ENCODE measurements at places on chromosomes 3 and 15. TPM values are rescaled to one million over a fixed set of nuclear protein-coding genes. Genes with fewer than 3 reads are reported as not detected.

DNA sequence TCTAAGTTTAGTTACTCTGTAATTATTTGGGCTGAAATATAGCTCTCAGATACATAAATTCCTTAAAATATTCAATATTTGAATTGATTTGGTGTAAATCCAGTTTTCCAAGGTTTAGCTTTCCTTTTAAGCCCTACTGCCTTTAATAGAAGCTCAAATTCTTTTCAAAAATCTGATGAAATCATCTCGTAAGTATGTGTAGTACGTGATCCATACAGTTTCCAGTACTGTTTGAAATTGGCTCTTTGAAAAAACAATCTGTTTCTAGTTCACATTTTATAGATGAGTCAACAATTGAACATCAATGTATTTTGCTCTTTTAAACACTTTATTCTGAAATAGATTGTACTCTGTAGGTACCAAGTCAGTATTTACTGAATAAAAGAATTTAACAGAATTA is 84.2 kb downstream of the LRRC49 start:
- H3K4me1 ChIP-seq, result peaks cover 5% of the 10 kb centered on the region
- no peak overlapping the region for H3K27ac ChIP-seq
- H3K36me3 ChIP-seq, result no peaks in the 10 kb centered on the region
- no peaks in the 10 kb centered on the region for H3K27me3 ChIP-seq
- no peak for DNase-seq
- H3K4me3 ChIP-seq, result no peak overlapping the region

DNA sequence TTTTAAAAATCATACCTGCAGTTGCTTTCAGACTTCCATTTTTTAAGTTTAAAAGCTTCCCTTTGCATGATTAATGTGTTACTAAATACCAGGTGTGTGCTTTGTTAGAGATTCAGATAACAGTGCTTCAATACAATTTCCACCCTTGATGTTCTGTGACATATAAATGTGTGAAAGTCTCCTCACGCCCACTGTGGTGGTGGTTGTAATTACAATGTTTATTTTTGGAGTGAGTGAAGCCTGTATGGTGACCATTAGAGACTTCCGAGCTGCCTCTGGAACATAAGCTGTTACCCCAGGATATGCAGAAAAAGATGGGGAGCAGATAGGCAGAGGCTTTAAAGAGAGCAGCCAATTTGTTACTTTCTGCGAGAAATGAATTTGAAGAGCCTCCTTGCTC is 57.2 kb downstream of the P3H2 start:
- no peaks in the 10 kb centered on the region for H3K27me3 ChIP-seq
- DNase-seq, result no peak
- H3K4me3 ChIP-seq, result no peak overlapping the region
- H3K27ac ChIP-seq, result no peak overlapping the region
- H3K36me3 ChIP-seq, result no peaks in the 10 kb centered on the region
- no peaks in the 10 kb centered on the region for H3K4me1 ChIP-seq

GRCh38 chr15:78906316-78906620 is 33.6 kb downstream of the MORF4L1 start:
- H3K4me1 ChIP-seq, result peaks cover 11% of the 10 kb centered on the region
- no peak for DNase-seq
- no peak overlapping the region for H3K4me3 ChIP-seq
- H3K27me3 ChIP-seq, result no peaks in the 10 kb centered on the region

DNA sequence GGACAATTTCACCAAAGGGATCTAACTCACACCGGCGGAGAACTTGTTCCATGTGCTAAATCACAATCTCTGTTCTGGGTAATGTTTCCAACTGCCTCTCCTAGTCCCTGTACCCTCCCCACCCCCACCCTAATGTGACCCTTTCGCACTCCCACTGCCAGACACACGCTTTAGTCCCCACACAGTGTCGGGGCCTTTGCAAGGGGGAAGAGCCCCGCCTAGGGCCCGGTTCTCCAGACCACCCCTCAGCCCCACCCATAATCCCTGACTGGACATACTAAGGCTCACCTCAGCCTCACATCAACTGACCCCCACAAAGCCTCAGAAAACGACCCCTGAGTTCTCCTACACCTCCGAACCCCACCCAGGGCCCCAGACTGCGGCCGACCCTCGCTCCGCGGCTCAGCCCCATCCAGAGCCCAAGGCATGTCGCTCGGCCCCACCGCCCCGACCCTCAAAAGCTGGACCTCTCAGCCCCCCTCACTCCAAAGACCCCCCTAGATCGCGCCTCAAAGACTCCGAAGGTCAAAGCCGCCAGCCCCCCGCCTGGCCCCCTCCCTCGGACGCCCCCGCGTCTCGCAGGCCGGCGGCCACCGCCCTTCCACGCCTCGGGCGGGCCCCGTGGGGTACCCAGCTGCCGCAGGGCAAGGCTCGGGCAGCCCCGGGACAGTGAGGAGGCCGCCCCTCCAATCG is 72.0 kb upstream of the MAP4 start:
- no peaks in the 10 kb centered on the region for H3K36me3 ChIP-seq
- peak overlapping the region; percentile 92 for H3K4me3 ChIP-seq
- H3K27me3 ChIP-seq, result no peaks in the 10 kb centered on the region
- H3K27ac ChIP-seq, result peak overlapping the region; percentile 98
- peaks cover 28% of the 10 kb centered on the region for H3K4me1 ChIP-seq

DNA sequence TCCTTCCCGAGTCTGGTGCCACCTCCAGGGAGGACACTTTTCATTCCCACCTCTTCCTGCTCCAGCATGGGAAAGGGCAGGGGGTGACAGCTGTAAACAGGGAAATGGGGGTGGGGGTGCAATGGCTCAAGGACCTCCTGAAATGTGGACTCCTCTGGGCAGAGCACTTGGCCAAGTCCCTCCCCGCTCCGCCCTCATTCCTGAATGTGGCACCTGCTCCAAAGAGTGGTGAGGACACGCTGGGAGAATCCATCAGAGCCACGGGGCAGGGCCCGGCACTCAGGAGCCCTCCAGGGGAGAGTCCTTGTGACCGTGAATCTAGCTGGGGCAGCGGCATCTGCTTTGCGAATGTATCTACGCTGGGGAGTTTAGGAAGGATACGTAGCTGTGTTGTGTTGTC is 11.1 kb upstream of the LINGO1 start:
- H3K27me3 ChIP-seq, result no peaks in the 10 kb centered on the region
- no peak for DNase-seq
- no peak overlapping the region for H3K4me3 ChIP-seq
- H3K4me1 ChIP-seq, result no peaks in the 10 kb centered on the region
- H3K27ac ChIP-seq, result no peak overlapping the region

- peak overlapping the region; percentile 100 for H3K27ac ChIP-seq
- H3K4me3 ChIP-seq, result peak overlapping the region; percentile 86
- no peaks in the 10 kb centered on the region for H3K36me3 ChIP-seq
- no peaks in the 10 kb centered on the region for H3K27me3 ChIP-seq
Observed at GRCh38 chr3:141876891-141877621, 613 bp downstream of the ATP1B3 start.

GRCh38 chr3:171472552-171472951 is 12.3 kb upstream of the TNIK start:
- H3K27ac ChIP-seq, result no peak overlapping the region
- no peak for DNase-seq
- no peak overlapping the region for H3K4me3 ChIP-seq
- no peaks in the 10 kb centered on the region for H3K36me3 ChIP-seq

- peaks cover 17% of the 10 kb centered on the region for H3K4me1 ChIP-seq
- H3K27ac ChIP-seq, result no peak overlapping the region
- no peak overlapping the region for H3K4me3 ChIP-seq
- H3K36me3 ChIP-seq, result no peaks in the 10 kb centered on the region
- no peak for DNase-seq
Observed at GRCh38 chr3:114879059-114880031, 267.7 kb downstream of the ZBTB20 start.

DNA sequence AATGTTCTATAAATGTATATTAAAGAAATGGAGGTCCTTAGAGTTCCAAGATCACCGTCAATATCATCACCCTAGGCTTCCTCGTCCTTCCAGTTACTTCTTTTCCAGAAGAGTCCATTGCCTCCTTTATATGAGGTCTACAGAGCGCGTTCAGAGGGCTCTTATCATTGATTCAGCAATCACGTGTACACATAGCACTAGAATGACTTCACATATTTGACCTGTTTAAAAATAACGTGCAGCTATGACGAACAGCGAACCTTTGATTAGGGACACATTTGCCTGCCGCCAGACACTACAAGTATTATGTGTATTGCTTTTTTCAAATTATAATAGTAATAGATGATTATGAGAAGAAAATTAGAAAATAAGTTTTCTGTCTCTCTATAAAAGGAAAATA is 26.0 kb downstream of the IGF1R start:
- DNase-seq, result no peak
- H3K4me3 ChIP-seq, result no peak overlapping the region
- H3K27me3 ChIP-seq, result no peaks in the 10 kb centered on the region
- no peaks in the 10 kb centered on the region for H3K36me3 ChIP-seq

- H3K27me3 ChIP-seq, result no peaks in the 10 kb centered on the region
- no peaks in the 10 kb centered on the region for H3K4me1 ChIP-seq
- H3K36me3 ChIP-seq, result no peaks in the 10 kb centered on the region
- H3K27ac ChIP-seq, result no peak overlapping the region
Observed at GRCh38 chr15:30865257-30865656, 38.5 kb upstream of the FAN1 start.

DNA sequence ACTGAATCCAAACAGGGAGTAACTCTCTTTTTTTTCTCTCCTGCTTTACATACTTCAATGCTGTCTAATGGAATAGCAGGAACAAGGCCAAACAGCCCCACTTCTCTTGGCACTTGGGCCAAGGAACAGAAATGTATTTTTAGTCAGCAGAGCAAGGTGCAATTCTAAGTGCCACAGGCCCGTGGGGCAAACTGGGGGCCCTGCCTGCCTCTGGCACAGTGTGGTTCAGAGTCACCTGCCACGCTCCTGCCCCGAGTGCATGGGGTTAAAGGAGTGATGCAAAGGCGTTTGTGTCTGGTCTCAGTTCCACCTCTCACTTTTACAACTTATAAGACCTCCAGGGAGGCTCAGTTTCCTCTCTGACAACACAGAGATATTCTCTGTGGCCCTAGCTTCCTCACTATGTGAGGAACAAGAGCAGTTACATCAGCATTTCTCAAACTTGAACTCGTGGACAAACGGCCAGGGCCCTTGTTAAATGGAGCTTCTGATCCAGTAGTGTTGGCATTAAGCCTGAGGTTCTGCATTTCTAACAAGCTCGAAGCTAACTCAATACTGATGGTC is 51.3 kb downstream of the LRIG1 start:
- H3K27me3 ChIP-seq, result no peaks in the 10 kb centered on the region
- peak overlapping the region; percentile 82 for H3K27ac ChIP-seq
- H3K36me3 ChIP-seq, result no peaks in the 10 kb centered on the region
- DNase-seq, result no peak
- peaks cover 52% of the 10 kb centered on the region for H3K4me1 ChIP-seq

GRCh38 chr3:125117631-125118191 is 61.9 kb upstream of the HEG1 start:
- no peak for DNase-seq
- no peak overlapping the region for H3K4me3 ChIP-seq
- H3K36me3 ChIP-seq, result no peaks in the 10 kb centered on the region
- peaks cover 65% of the 10 kb centered on the region for H3K4me1 ChIP-seq
- H3K27me3 ChIP-seq, result no peaks in the 10 kb centered on the region

- no peak overlapping the region for H3K27ac ChIP-seq
- H3K4me1 ChIP-seq, result no peaks in the 10 kb centered on the region
- no peak overlapping the region for H3K4me3 ChIP-seq
- H3K36me3 ChIP-seq, result no peaks in the 10 kb centered on the region
- DNase-seq, result no peak
- no peaks in the 10 kb centered on the region for H3K27me3 ChIP-seq
Observed at GRCh38 chr15:25909325-25909724, 46.2 kb upstream of the ATP10A start.

DNA sequence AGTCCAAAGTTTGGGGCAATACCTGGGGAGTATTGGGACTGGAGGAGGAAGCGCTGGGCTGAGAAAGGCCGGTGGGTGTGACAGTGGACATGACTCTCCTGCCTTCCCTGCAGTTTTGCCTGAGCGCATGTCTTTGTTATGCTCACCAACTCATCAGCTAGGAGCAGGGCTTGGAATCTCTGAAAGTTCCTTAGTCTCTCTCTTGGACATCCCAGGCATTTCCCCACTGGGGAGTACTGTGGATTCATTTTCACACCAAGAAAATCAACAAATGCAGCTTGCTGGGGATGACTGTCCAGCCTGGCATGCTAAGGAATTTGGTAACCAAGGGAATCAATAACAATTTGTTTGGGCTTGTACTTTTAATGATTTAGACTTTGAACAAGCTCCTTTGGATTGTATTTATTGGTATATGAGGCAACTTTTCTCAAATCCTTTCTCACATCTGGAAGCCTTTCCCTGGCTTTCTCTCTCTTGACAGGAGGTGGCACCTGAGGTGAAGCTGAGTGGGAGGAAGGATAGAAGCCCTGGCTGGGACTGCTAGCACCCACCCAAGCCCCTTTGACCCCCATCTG is 48.5 kb upstream of the CHST2 start:
- DNase-seq, result no peak
- no peak overlapping the region for H3K4me3 ChIP-seq
- no peaks in the 10 kb centered on the region for H3K4me1 ChIP-seq
- no peak overlapping the region for H3K27ac ChIP-seq
- H3K27me3 ChIP-seq, result no peaks in the 10 kb centered on the region

GRCh38 chr3:3189961-3190360 is 10.5 kb upstream of the CRBN start:
- no peaks in the 10 kb centered on the region for H3K4me1 ChIP-seq
- H3K36me3 ChIP-seq, result no peaks in the 10 kb centered on the region
- no peak for DNase-seq
- no peaks in the 10 kb centered on the region for H3K27me3 ChIP-seq
- no peak overlapping the region for H3K27ac ChIP-seq
- H3K4me3 ChIP-seq, result no peak overlapping the region

DNA sequence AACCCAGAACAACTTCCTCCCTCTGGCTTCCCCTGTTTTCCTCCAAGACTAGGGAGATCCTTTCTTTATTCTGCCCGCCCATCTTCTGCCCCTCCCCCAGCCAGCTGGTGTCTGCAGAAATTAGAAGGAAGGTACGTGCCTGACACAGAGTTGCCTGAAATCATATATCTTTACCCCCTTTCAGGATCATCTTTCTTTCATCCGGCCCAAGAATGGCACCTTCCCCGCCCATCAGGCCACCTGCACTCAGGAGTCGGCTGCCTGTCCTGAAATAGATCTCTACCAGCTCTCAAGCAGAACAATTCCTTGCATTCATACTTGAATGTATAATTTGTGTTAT is 133.7 kb downstream of the VGLL4 start:
- peaks cover 49% of the 10 kb centered on the region for H3K4me1 ChIP-seq
- H3K4me3 ChIP-seq, result no peak overlapping the region
- no peaks in the 10 kb centered on the region for H3K36me3 ChIP-seq
- DNase-seq, result no peak
- H3K27ac ChIP-seq, result peak overlapping the region; percentile 71

Gene IL16
- total RNA-seq, result 5.5 TPM

Gene CSPG4
- total RNA-seq, result 13.4 TPM

Gene RTP2
- total RNA-seq, result not detected

Gene FAIM
- total RNA-seq, result 13.3 TPM

Gene GATA2
- 1.6 TPM for total RNA-seq

Gene SLC15A2
- 1.9 TPM for total RNA-seq
